ENCODE measurements at places on chromosomes 2 and 18. TPM values are rescaled to one million over a fixed set of nuclear protein-coding genes. Genes with fewer than 3 reads are reported as not detected.

DNA sequence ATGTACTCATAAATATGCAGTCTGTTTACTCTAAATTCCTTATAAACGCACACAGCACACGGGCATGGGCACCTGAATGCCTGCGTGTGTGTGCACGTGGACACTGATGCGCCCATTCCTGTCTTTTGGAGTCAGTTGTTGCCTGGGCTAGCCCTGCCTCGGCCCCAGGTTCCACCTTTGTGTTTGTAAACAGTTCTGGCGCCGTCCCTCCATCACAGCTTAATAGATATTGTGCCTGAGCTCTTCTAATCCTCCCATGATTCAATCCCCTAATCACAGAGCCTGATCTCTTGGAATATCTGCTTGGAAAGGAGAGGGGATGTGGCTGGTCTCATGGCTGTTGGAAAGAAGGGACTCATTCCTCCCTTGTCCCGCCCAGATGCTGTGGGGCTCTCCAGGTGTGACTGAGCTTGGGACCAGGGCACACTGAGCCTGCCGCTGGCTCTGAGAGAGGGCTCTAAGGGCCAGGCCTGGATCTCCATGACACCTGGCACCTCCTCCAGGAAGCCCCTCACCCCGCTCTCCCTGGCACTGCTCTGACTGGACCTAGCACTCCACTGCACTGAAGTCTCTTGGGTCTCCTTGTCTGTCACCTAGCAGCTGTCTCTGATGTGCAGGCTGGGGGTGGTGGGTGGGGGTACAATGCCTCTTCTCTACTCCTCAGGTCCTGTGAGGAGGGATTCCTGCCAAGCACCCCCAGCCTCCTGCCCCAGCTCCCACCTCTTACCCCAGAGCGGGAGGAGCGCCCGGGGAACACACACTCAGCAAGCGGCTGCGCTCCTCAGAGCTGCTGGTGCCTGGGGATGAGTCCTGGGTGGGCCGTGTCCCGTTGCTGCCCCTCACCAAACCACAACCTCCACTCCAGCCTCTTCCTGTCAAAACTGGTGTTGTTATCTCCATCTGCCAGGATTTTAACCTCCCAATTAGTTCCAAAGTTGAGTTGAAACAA lies 181.3 kb downstream of the INHBB start:
- peaks cover 12% of the 10 kb centered on the region for H3K27me3 ChIP-seq
- DNase-seq = no peak
- H3K36me3 ChIP-seq = no peaks in the 10 kb centered on the region
- no peak overlapping the region for H3K27ac ChIP-seq
- no peak overlapping the region for H3K4me3 ChIP-seq
- H3K4me1 ChIP-seq = no peaks in the 10 kb centered on the region

DNA sequence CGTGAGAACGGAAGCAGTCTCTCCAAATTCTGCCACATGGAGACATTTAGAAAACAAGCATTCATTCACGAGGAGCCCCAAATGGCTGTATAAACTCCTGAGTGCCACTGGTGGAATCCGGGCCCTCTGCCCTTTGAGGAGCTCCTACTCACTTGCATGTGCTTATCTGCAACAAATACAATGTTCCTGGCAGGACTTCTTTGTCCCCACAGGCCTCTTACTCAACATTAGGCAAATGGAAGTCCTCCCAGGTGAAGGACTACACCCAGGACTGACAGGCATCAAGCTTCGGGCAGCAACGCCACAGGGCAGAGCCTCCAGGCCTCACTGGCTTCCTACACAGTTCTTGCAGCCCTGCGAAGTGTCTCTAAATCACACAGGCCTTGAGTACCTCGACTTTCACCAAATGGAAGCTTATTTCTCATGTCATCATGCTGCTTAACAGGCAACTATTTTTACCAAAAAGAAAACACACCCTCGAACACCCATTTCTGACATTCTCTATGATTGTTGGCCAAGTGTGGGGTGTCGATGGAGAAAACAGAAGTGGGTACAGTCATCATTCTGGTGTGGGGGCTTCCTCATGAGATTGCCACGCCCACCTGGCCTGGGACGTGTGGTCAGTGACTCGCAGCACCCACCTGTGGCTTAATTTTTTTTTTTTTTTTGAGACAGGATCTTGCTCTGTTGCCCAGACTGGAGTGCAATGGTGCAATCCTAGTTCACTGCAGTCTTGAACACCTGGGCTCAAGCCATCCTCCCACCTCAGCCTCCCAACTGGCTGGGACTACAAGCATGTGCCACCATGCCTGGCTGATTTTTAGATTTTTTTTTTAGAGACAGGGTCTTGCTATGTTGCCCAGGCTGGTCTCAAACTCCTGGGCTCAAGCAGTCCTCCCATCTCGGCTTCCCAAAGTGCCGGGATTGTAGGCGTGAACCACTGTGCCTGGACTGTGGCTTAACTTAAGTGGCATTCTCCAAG lies 186.8 kb upstream of the GLI2 start:
- H3K27ac ChIP-seq = no peak overlapping the region
- no peak for DNase-seq
- H3K4me1 ChIP-seq = no peaks in the 10 kb centered on the region
- H3K4me3 ChIP-seq = no peak overlapping the region
- no peaks in the 10 kb centered on the region for H3K36me3 ChIP-seq
- H3K27me3 ChIP-seq = peaks cover 13% of the 10 kb centered on the region

DNA sequence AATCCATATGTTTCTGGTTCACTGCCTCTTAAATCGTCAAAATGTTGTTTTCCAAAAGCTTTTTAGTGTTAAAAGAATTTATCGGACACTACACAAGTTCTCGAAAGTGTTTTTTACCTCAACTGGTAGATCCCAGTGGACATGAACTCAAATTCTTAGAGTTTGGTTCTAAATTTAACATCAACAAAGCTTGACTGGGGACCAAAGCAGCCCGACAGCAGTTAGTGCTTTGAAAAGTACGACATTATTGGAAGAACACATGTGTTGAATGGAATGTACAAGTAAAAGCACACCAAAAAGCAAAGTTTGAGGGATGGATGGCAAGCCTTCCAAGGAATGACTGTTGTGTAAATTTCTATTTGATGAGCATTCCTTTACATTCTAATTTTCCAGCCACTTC lies 803.9 kb upstream of the POU3F3 start:
- H3K27me3 ChIP-seq = no peaks in the 10 kb centered on the region
- no peak overlapping the region for H3K27ac ChIP-seq
- H3K4me1 ChIP-seq = no peaks in the 10 kb centered on the region
- no peak for DNase-seq

- no peak overlapping the region for H3K4me3 ChIP-seq
- no peaks in the 10 kb centered on the region for H3K27me3 ChIP-seq
- DNase-seq = no peak
- H3K27ac ChIP-seq = no peak overlapping the region
- no peaks in the 10 kb centered on the region for H3K4me1 ChIP-seq
Observed at GRCh38 chr2:222604749-222605515, 51.0 kb downstream of the FARSB start.

GRCh38 chr2:36560726-36561125 lies 37.2 kb downstream of the FEZ2 start:
- no peak overlapping the region for H3K4me3 ChIP-seq
- no peak for DNase-seq
- peaks cover 10% of the 10 kb centered on the region for H3K4me1 ChIP-seq
- no peaks in the 10 kb centered on the region for H3K27me3 ChIP-seq
- no peak overlapping the region for H3K27ac ChIP-seq

GRCh38 chr2:233829193-233830110 lies 24.9 kb downstream of the HJURP start:
- no peaks in the 10 kb centered on the region for H3K4me1 ChIP-seq
- no peak overlapping the region for H3K4me3 ChIP-seq
- DNase-seq = no peak
- H3K27ac ChIP-seq = no peak overlapping the region

- H3K27me3 ChIP-seq = no peaks in the 10 kb centered on the region
- no peak overlapping the region for H3K27ac ChIP-seq
- no peaks in the 10 kb centered on the region for H3K36me3 ChIP-seq
- no peaks in the 10 kb centered on the region for H3K4me1 ChIP-seq
- no peak overlapping the region for H3K4me3 ChIP-seq
Observed at GRCh38 chr2:128445523-128445900, 126.8 kb upstream of the HS6ST1 start.

DNA sequence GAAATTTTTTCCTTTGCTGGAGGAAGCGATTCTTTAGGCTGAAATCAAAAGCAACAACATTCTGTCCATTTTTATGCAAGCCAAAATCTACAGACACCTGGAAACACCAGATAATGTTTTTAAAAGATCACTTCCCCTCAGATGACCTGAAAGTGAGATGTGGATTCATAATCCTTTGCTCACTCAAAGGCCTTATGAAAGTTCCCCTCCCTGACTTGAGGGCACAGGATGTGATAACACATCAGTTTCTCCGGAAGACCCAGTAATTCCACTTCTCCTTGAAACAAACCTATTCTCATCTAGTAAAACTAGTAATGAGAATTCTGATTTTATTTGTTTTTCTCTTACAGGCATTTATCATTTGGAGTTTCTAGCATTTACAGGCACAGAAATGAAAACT lies 218.3 kb upstream of the RND3 start:
- DNase-seq = no peak
- H3K36me3 ChIP-seq = no peaks in the 10 kb centered on the region
- no peak overlapping the region for H3K4me3 ChIP-seq
- no peak overlapping the region for H3K27ac ChIP-seq
- no peaks in the 10 kb centered on the region for H3K27me3 ChIP-seq

- peaks cover 2% of the 10 kb centered on the region for H3K27me3 ChIP-seq
- no peak overlapping the region for H3K27ac ChIP-seq
- DNase-seq = no peak
- H3K4me3 ChIP-seq = no peak overlapping the region
Observed at GRCh38 chr2:47769318-47769717, 13.6 kb upstream of the MSH6 start.

- no peak overlapping the region for H3K27ac ChIP-seq
- H3K4me1 ChIP-seq = no peaks in the 10 kb centered on the region
- no peaks in the 10 kb centered on the region for H3K27me3 ChIP-seq
Observed at GRCh38 chr2:15772681-15773080, 167.7 kb upstream of the MYCN start.

DNA sequence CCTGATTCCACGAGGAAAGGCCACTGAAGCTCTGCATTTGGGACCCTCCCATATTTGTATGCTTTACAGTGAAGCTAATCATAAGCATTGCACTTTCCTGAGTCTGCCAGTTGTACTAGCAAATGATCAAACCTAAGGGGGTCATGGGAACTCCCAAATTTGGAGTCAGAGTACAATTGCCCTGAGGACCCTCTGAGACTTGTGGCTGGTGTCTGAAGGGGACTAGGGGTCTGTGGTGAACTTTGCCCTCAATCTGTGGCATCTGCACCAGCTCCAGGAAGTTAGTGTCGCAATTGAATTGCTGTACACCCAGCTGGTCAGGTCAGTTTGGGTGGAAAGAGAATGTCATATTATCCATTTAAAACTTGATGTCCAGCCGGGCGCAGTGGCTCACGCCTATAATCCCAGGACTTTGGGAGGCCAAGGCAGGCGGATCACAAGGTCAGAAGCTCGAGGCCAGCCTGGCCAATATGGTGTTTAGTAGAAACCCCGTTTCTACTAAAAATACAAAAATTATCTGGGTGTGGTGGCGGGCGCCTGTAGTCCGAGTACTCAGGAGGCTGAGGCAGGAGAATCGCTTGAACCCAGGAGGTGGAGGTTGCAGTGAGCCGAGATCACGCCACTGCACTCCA lies 18.1 kb downstream of the SOWAHC start:
- no peak overlapping the region for H3K4me3 ChIP-seq
- peaks cover 4% of the 10 kb centered on the region for H3K27me3 ChIP-seq
- no peak for DNase-seq
- no peaks in the 10 kb centered on the region for H3K36me3 ChIP-seq
- H3K4me1 ChIP-seq = peaks cover 19% of the 10 kb centered on the region

- no peak overlapping the region for H3K27ac ChIP-seq
- no peaks in the 10 kb centered on the region for H3K4me1 ChIP-seq
Observed at GRCh38 chr2:205670292-205670691, 12.0 kb upstream of the NRP2 start.

DNA sequence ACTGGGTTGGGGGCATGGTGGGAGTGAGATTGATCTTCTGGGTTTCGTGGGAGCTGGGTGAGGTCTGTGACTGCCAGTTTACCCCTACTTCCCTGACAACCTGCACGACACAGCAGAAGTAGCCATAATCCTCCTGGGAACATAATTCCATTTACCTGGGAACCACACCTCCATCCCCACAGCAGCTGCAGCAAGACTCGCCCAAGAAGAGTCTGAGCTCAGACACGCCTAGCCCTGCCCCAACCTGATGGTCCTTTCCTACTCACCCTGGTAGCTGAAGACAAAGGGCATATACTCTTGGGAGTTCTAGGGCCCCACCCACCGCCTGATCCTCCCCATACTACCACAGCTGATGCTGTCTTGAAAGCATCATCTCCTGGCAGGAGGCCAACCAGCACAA lies 43.8 kb downstream of the FLACC1 start:
- H3K27me3 ChIP-seq = no peaks in the 10 kb centered on the region
- DNase-seq = no peak
- no peak overlapping the region for H3K27ac ChIP-seq
- no peaks in the 10 kb centered on the region for H3K4me1 ChIP-seq

GRCh38 chr2:129274918-129275317 lies 704.5 kb upstream of the RAB6C start:
- H3K36me3 ChIP-seq = no peaks in the 10 kb centered on the region
- DNase-seq = no peak
- no peaks in the 10 kb centered on the region for H3K27me3 ChIP-seq
- no peak overlapping the region for H3K4me3 ChIP-seq
- no peak overlapping the region for H3K27ac ChIP-seq

DNA sequence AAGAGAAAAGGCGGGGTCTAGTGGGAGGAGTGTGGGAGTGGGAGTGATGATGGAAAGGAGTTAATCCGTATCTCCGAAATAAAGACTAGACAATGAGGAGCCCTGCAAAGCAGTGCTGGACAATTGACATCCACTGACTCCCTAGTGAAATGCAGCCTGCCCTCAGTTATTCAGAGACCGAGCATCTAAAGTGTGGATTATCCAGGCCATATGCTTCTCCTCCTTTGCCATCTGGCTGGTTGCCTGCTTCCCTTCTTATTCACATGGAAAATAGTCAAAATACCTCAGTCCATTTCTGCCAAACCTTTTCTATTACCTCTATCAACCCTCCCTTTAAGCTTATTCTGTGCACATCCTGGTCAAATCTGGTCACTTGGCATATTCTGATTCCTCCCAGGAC lies 288.8 kb upstream of the SIX3 start:
- H3K4me3 ChIP-seq = no peak overlapping the region
- H3K27me3 ChIP-seq = no peaks in the 10 kb centered on the region
- H3K4me1 ChIP-seq = peaks cover 2% of the 10 kb centered on the region
- no peak for DNase-seq

GRCh38 chr2:147015591-147015990 lies 829.2 kb upstream of the ACVR2A start:
- no peak overlapping the region for H3K4me3 ChIP-seq
- no peak for DNase-seq
- H3K36me3 ChIP-seq = no peaks in the 10 kb centered on the region
- no peaks in the 10 kb centered on the region for H3K27me3 ChIP-seq
- H3K27ac ChIP-seq = no peak overlapping the region
- H3K4me1 ChIP-seq = no peaks in the 10 kb centered on the region

Gene RESP18
- total RNA-seq = not detected

Gene SPATA3
- total RNA-seq = 0.35 TPM

Gene SNTG2
- 0.13 TPM for total RNA-seq

Gene FAM237A
- total RNA-seq = not detected

Gene FAM228A
- not detected for total RNA-seq

Data from activated CD4-positive, alpha-beta memory T cell treated with anti-CD3 and anti-CD28 coated beads, Interleukin-2, amount 10 ng/mL, durations not matched to agents 7 days and 5 days (primary cell).